ENCODE measurements at places on chromosomes 5 and 9. TPM values are rescaled to one million over a fixed set of nuclear protein-coding genes. Genes with fewer than 3 reads are reported as not detected.

The ZDHHC11 gene
- total RNA-seq: 0.22 TPM

The C9orf50 gene
- total RNA-seq: not detected

The TAF11L9 gene
- total RNA-seq: not detected

The SPINK6 gene
- not detected for total RNA-seq

The CDKN2B-AS1 gene
- 0.60 TPM for total RNA-seq

The LCP2 gene
- 0.22 TPM for total RNA-seq

The IFNA21 gene
- total RNA-seq: not detected

The PCDHGA6 gene
- total RNA-seq: 1.7 TPM

The GARNL3 gene
- 2.4 TPM for total RNA-seq

The PCDHGB3 gene
- 3.8 TPM for total RNA-seq

The GRM6 gene
- total RNA-seq: not detected

The PPIC gene
- total RNA-seq: 34.9 TPM
